Retinal pigment epithelial cell (primary cell): ENCODE measurements at places on chromosomes 12 and 14.

GRCh38 chr12:103933237-103933636, 3.0 kb downstream of the HSP90B1 start:
- no peak for DNase-seq

- no peak for DNase-seq
Observed at GRCh38 chr12:119681728-119682638, 14.1 kb downstream of the PRKAB1 start.

DNA sequence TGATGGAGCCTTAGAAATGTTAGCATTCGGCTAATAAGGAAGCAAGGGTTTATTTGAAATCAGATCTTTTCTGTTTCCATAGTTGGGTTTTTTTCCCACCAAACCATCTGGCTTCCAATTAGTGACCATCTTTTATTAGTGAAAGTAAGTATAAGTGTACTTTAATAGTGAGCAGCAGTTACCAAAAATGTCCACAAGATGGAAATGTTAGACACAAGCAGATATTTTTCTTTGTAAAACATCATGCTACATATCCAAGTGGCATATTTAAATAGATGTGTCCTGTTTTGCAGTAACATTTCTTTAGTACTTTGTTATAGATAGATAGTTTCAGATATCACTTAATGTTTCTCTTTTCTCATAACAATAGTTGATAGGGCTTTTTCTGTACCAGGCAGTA, 28.8 kb downstream of the YEATS4 start:
- peak; percentile 38 for DNase-seq

DNA sequence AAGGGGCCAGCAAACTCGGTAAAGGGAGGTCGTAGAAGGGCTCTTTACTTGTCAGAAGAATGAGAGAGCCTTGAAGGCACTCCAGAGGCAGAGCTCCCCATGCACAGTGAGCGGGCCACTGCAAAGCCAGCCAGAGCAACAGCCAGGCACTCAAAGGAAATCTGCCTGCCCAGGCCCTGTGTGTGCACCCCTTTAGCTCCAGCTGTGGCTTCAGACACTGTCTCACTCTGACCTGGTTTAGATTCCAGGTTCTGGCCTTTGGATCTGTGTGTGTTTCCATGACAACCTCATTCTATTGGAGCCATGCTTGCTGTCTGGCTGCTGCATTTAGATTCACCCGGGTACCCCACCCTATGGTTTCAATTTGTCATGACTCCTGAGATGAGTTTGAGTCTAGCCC, 170.3 kb downstream of the CAPZA3 start:
- DNase-seq, result no peak

GRCh38 chr12:92726850-92727249, 24.1 kb downstream of the PLEKHG7 start:
- DNase-seq, result no peak

GRCh38 chr12:109466821-109467220, 10.3 kb downstream of the KCTD10 start:
- no peak for DNase-seq

- DNase-seq, result no peak
Observed at GRCh38 chr12:75891072-75891471, 140.5 kb downstream of the PHLDA1 start.

GRCh38 chr12:126355346-126355745, 1290.1 kb downstream of the AACS start:
- DNase-seq, result no peak

GRCh38 chr14:85313560-85314207, 216.3 kb upstream of the FLRT2 start:
- DNase-seq, result no peak

- DNase-seq, result no peak
Observed at GRCh38 chr14:105389976-105390848, 8.1 kb upstream of the TEX22 start.

GRCh38 chr12:40033242-40033630, 72.6 kb downstream of the SLC2A13 start:
- no peak for DNase-seq

DNA sequence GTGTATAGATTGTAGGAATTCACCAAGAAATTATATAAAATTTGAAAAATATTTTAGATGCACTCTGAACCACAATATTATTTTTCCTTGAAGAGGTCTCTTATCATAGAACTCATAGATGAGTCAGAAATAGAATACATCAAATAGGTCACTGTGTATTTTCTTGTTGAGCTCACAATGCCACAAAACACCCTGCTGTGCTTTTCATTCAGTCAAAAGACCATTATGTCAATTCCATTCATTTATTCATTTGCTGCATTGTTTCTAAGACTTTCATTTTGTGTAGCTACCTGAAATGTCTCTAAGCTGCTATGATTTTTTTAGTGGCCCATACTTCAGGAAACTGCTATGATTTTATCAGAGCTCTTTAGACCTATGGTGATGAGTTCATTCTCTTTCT, 231.9 kb upstream of the AVPR1A start:
- DNase-seq, result no peak

DNA sequence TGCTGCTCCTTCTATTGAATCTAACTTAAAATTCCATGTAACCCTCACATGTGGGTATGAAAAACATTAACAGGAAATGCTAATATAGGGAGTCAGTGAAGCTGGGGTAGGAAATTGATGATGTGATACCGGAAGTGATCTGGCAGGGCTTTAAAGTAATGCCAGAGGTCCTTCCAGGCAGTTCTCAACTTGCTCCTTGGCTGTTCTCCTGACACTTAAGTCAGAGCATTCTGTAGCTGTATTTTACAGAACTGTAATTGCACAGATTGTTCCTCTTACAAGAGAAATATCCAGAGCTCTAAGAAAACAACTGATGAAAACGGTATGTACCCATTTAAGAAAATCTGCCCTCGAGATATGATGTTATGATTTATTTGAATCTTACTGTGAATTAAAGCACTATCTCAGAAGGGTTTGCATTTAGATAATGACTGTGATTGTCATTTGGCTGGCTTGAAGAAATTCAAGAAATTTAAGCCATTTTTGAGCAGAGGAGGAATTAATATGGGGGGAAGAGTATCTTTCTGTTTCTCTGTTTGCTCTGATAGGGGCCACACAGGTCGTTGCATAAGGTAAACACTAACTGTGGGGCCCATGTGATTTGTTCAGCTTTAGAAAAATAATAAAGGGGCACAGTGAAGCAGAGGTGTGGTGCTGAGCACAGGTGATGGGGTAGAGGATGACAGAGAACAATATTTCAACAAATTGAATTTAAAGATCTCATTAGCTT, 88.4 kb downstream of the BBS10 start:
- no peak for DNase-seq

- no peak for DNase-seq
Observed at GRCh38 chr12:54368709-54369596, 4.7 kb upstream of the GPR84 start.

DNA sequence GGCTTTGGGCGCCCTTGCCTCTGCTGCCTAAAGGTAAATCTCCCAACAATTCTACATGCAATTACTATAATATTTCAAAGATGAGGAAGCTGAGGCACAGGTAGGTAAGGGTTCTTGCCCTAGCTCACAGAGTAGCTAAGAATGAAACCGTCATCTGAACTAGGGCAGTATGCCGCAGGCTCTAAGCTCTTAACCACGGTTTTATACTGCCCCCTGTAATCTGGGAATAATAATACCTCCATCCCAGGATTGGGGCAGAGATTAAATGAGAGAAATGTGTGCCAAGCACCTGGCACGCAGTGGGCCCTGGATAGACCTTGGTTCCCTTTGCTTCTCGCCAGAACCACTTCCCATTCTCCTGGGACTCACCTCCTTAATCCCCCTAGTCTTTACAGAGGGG, 1.5 kb upstream of the HRK start:
- DNase-seq, result no peak

GRCh38 chr14:68786491-68787091, 6.3 kb downstream of the ZFP36L1 start:
- DNase-seq, result no peak

- no peak for DNase-seq
Observed at GRCh38 chr12:115799610-115800009, 477.9 kb downstream of the MED13L start.

DNA sequence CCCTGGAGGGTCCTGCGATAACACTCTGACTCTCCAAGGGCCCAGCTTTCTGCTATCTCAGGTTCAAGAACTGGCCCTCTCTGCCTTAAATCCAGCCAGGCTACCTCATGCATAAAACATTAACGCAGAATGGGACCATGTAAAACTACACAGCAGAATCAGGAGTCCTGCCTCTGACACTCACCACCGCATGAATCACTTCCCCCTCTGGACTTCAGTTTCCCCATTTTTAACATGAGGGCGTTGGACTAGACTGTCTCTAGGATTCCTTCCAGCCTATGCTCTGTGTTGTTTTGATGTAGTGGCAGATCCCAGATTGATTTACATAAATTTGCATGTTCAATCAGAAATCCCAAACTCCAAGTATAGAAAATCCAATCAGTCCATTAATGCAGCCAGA, 3.3 kb downstream of the NCKAP5L start:
- DNase-seq, result no peak

GRCh38 chr14:33611405-33612196, 339.3 kb downstream of the EGLN3 start:
- peak; percentile 23 for DNase-seq

DNA sequence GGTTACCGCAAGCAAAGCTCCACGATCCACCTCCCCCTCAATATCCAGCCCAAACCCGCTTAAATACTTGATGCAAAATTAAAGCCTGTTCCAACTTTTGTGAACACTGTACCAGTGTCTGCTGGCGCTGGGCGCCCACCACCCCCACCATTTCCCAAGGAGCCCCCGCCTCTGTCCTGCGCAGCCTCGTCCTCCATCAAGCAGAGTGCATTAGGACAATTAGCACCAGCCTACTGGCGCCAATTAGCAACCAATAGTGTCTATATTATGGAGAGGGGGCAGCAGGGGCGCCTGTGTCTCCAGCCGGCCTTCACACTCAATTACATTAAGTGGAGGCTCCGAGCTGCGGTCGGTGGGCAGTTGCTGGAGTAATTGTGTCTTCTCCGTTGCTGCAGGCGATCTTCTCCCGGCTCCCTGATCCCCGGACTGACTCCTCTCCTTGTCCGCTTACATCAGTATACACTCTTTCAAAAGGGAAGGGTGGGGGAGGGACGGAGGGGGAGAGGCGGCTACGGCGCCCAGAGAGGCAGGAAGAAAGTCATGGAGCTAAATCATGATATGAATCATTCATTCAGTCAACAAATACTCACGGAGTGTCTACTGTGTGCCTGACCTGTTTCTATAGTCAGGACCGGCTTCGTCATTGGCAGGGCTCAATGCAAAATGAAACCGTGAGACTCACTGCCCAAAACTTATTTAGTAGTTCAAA, 707.3 kb downstream of the MED13L start:
- no peak for DNase-seq

DNA sequence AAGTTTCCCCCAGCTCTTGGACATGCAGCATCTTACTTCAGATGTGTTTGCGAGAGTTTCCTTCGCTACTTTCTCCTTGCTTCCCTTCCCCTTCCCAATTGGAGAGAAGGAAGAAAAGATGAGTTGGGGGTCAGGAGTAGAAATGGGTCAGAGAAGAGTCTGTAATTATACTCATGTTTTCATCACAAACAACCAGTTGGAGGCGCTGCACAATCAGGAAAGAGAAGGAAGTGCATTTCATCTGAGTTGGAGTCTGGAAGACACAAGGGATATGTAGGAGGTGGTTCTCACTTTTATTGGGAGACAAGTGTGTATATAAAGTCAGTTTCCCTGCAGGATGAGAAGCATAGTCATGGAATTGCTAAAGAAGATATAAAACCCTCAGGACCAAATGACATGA, 31.3 kb upstream of the VSX2 start:
- DNase-seq, result no peak

GRCh38 chr12:129641926-129642325, 261.9 kb downstream of the TMEM132D start:
- no peak for DNase-seq

DNA sequence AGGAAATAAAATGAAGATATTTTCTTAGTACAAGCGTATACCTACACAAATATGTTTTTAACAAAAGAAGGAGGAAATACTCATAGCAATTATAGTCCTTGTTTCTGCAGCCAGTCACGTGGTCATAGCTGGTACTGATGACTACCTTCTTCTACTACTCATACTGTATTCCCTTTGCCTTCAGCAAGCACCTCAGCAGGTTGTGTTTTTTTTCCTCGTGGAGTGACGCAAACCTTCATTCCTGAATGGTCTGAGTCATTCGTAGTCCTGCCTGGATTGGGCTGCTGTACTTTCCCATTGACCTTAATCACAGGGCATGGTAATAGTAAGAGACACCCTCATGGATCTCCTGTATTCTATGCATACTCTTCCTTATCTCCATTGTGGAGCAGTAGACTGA, 25.7 kb upstream of the SLC16A7 start:
- DNase-seq, result peak; percentile 12

- DNase-seq, result no peak
Observed at GRCh38 chr12:27607591-27607990, 83.6 kb downstream of the PPFIBP1 start.

- DNase-seq, result no peak
Observed at GRCh38 chr14:59570122-59570521, 6.5 kb downstream of the CCDC175 start.

- DNase-seq, result no peak
Observed at GRCh38 chr12:111450676-111451075, 45.0 kb downstream of the SH2B3 start.

DNA sequence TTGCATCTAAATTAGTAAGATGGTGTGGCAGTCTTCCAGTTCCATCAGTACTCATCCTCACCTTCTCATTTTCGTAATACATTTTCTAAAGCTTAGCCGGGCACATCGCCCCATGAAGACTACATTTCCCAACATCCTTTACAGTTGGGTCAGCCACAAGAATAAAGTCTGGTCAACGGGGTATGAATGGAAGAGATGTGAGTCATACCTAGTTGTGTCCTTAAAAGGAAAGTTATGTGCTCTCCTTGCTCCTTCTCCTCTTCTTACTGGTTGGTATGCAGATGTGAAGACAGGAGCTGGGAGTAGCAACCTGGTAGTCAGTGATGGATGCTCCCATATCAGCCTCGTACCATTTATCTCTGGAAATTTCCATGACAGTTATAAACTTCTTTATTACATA, 35.9 kb upstream of the EGLN3 start:
- DNase-seq, result peak; percentile 62

GRCh38 chr12:117032593-117033381, 66.4 kb downstream of the TESC start:
- no peak for DNase-seq

GRCh38 chr12:83769151-83769550, 1082.4 kb downstream of the TMTC2 start:
- no peak for DNase-seq

- DNase-seq, result no peak
Observed at GRCh38 chr14:95137164-95137803, 20.0 kb downstream of the DICER1 start.

DNA sequence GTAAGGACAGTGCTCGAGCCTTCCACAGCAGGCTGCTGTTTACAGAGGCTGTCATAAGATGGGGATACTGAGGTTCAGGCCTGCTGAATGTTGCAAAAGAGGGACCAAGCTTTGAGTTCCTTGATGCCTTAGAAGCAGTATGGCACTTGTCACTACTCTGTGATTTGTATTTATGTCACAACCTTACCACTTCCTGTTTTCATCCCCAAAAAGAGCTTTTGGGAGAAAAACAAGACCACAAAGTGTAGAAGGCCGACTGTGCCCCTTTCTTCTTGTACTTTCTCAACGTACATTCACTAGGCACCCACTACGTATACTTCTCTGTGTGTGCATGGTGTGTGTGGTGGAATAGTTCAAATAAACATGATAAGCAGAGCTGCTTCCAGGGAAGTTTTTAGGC, 90.1 kb downstream of the DRAM1 start:
- DNase-seq, result no peak

GRCh38 chr12:113874999-113875561, 91.0 kb downstream of the RBM19 start:
- DNase-seq, result no peak
